ENCODE measurements at places on chromosomes 2 and 18.

- no peak for DNase-seq
Observed at GRCh38 chr2:202808754-202809153, 62.8 kb downstream of the ICA1L start.

DNA sequence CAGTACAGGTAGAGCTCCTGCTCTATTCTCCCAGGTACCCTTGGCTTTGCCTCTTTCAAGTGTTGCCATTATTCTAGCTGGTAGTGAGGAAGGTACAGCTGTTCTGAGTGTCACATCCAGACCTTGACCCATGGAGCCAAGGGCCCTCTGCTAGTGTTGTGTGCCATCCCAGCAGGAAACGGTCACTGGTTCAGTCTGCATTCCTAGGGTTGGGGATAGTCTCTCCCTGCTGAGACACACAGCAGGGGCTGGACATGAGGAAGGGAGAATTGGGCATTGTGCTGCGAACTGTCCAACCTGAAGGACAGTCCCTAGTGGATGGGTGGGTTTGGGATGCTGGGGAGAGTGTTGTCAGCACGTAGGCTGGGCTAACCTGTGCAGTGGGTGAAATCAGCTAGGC lies 59.1 kb downstream of the FARP2 start:
- no peak for DNase-seq

- DNase-seq = no peak
Observed at GRCh38 chr2:232296776-232297525, 81.6 kb upstream of the ALPP start.

- no peak for DNase-seq
Observed at GRCh38 chr2:207039225-207039624, 99.9 kb downstream of the CPO start.

- no peak for DNase-seq
Observed at GRCh38 chr2:37415128-37415820, 70.8 kb downstream of the QPCT start.

DNA sequence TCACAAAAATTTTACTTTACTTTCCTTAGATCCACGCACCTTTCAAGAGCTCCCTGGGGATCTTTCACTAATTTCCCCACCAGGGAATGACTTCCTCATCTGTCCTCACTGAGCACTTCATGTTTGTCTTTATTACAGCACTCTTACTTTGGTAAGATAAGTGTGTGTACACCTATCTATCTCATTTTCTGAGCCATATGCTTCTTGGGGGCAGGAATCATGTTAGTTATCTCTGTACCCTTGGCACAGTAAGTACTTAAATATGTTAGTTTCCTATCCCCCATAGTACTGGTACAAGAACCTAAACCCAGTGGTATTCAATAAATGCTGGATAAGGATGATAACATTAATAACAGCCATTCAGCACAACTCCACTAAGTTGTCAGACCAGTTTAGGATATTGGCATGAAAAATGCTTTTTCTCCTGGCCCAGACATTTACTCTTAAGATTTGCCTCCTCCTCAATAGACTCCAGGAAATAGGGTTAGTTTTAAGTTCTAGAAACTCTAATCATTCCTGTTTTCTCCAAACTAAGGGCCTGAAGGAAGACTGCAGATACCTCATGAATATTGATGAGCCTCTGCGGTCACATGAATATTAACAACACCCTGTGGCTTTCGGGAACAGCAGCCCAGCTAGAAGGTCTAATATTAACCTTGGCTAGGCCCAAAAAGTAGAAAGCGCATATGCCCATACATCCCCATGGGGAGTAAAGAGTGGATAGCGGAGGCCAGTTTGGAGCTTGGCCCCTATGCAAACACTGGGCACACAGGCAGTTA lies 38.2 kb downstream of the NHEJ1 start:
- no peak for DNase-seq

DNA sequence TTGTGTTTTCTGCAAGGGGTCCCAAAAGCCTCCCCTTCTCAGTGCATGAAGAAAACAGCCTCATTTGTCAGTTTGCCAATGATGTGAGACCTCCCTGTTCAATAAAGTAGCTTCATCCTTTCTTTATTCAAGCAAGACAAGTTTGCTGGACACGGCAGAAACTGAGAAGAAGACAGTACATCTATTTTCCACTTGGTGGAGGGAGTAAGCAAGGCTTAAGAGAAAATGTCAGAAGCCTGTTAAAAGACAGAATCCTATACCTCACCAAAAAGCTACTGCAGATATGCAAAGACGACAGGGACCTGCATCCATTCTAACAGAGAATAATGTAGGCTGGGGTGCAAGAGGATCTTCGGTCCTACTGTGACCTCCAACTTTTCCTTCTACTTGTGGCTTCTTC lies 506.8 kb upstream of the VRK2 start:
- no peak for DNase-seq

- no peak for DNase-seq
Observed at GRCh38 chr18:24063121-24063731, 48.7 kb downstream of the TTC39C start.

- no peak for DNase-seq
Observed at GRCh38 chr18:75785206-75785605, 357.7 kb upstream of the SMIM21 start.

- DNase-seq = no peak
Observed at GRCh38 chr2:108542071-108542470, 7.8 kb downstream of the LIMS1 start.
